Gastroesophageal sphincter (tissue), 4 donors: ENCODE measurements at places on chromosomes 16 and 17. TPM values are rescaled to one million over a fixed set of nuclear protein-coding genes. Genes with fewer than 3 reads are reported as not detected.

- no peak for ATAC-seq
These were observed 19.6 kb upstream of the SLC35B1 start for GRCh38 chr17:49727380-49727779.

- ATAC-seq = peak; percentile 74
These were observed 1.7 kb downstream of the MAP2K3 start for GRCh38 chr17:21286066-21286770.

DNA sequence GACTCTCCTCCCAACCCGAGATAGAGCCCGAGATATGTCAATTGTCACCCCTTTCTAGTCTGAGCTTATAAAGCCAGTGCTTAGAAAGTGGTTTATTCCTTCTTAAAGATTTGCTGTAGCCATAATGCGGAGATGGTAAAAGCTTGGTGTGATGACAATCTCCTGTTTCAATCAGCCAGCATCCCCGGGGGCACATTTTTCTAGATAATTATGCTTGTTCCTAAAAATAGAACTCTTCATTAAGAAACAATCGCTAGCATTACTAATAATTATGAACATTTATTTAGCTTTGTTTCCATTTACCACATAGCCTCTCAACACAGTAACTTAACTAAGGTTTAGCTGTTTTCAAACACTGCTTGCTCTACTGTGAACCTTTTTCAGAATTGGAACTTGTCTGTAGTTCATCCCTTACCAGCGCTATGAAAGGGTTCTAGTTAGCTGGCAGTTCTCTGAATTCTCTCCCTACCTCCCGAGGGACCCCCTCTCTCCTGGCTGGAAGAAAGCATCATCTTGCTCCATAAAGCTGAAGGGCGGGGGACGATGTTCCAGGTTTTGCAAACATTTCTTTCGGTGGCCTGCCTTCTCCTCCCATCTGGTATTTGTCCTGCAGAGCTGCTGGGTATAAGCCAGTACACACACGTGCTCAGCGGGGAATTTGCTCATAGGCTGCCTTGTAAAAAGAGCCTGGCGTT lies 922 bp upstream of the MRPL58 start:
- ATAC-seq = peak; percentile 85

DNA sequence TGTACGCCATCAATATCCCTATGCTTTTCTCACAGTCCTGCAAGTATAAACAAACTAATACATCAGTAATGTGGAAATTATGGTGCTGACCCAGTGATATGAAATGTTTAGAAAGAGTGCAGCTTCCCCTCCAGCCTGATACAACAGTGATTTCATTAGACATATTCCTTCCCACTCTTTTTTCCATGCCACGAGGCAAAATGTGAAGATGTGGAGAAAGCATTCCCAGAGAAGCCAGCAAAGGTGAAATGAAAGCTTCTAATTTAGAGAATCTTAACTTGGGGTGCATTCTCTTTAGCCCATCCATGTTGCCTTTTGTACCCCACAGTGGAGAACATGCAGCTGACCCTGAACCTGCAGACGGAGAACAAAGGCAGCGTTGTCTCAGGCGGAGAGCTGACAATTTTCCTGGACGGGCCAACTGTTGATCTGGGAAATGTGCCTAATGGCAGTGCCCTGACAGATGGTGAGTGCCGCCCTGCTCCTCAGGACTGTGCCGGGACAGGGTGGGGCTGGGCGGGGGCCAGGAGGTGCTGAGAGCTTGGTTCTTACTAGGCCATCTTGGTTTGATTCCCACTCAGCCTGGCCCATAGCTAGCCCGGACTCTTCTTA lies 77.8 kb downstream of the WWP2 start:
- peak; percentile 31 for ATAC-seq

- ATAC-seq = peak; percentile 91
These were observed 41.0 kb upstream of the SREBF1 start for GRCh38 chr17:17877529-17878358.

DNA sequence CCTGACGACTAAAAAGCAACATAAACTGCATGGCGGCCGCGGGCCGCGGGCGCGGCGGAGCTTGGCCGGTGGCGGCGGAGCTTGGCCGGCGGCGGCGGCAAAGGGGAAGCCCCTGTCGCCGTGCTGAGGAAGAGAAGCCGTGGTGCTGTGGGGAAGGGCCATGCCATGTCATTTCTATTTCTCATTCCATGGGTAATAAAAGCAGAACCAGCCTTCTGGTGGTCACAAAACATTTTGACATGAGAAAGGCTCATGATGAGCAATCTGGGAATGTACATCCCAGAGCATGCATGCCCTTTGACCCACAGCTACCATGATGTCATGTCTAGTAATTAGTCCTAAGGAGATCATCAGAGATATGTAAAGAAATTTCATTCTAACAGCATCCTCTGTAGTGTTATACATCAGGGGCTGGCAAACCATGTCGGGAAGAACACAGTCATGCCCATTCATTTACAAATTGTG lies 23.9 kb upstream of the HEATR6 start:
- peak; percentile 46 for ATAC-seq

DNA sequence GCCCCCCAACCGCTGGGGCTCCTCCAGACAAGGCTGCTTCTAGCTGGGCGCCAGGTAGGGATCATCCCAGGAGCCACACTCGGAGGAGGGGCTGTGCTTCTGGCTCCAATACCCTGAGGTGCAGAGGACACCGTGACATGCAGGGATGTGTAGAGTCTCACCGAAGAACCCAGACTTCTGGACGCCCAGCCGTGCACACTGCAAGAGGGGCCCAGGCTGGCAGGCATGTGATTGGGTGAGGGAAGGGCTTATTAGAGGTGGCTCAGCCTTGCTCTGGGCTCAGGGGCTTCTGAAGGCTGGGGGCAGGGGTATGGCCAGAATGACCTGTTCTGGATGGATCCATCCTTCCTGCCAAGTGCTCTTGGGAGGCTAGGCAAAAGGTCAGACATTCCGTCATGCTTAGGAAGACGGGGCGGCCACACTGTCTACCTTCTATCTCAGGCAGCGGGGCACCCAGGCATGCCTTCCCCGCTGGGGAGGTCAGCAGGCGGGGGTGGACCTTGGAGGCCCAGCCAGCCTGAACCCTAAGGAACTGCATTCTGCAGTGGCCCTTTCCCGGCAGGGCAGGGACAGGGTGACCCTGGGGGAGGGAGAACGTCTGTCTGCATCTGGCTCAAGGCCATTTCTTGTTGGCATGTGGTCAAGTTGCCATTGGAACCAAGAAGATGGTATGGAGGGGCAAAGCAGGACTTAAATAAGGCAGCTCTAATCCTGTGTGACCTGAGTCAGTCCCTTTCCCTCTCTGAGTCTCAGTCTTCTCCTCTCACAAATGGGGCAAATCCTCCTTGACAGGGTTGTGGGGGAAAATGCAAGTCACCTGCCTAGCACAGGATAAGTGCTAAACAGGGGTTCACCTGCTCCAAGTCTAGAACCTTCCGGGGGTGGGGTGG lies 5.8 kb upstream of the ADGRG1 start:
- ATAC-seq = no peak

DNA sequence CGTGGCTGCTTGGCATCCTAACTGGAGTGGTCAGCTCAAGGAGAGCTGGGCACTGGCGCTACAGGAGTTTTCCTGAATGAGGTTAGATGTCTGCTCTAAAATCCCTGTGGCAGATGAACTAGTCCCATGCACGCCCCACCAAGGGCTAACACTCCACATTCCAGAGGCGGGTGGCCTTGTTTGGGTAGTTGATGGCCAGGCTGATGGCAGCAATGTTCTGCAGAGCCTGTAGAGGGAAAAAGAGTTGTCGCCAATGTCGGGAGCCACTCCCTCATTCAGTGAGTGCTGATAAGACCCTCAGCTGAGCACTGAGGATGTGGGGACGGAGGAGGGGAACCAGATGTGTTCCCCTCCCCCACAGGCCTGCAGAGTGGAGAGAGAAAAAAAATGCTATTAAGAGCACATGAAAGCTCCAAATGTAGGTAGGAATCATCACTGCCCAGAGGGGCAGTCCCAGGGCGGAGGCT lies 42.5 kb upstream of the ATP2A3 start:
- no peak for ATAC-seq

GRCh38 chr17:49343273-49343672 lies 18.8 kb downstream of the ZNF652 start:
- ATAC-seq = no peak

DNA sequence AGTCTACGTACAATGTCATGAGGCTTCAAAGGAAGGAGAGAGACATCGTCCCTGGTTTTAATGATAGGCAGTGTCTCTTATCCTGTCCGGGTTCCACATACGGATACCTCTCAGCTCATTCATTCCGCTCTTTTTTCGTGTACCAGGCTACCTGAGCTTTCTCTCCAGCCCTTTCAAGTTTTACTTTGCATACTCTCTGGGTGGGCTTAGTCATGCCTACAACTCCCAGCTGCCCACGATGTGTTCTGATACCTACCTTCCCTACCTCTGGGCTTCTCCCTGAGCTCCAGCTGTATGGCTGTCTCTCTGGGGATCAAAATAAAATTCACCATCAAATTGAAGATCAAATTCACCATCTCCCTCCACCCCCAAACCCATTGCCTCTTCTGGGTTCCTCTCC lies 354.0 kb upstream of the EEF2KMT start:
- ATAC-seq = no peak

DNA sequence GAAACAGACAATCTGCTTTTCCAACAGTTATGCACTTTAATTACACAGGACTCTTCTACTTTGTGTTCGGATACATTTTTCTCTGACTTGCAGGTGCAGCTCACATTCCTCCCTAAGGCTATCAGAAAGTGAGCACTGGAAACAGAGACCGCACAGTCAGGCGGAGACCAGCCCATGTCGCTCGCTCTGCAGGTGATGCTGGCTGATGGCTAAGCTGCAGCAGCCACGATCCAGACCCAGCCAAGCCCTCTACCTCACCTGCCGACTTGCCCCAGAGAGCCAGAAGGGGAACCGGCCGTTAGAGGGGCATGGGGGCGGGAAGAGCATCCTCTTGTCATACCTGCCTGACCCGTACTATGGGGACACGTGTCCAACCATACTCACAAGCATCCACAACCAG lies 33.8 kb downstream of the MAP1LC3B start:
- no peak for ATAC-seq

RASD1 gene
- total RNA-seq = 24.6 TPM

P2RX1 gene
- 11.6 TPM for total RNA-seq

NME2 gene
- total RNA-seq = 346 TPM

NKD1 gene
- total RNA-seq = 39.5 TPM
